Stimulated activated CD8-positive, alpha-beta memory T cell treated with anti-CD3 and anti-CD28 coated beads, Interleukin-15, amount 100 ng/mL, for 24 hours (primary cell): ENCODE measurements at places on chromosomes 11 and 22.

DNA sequence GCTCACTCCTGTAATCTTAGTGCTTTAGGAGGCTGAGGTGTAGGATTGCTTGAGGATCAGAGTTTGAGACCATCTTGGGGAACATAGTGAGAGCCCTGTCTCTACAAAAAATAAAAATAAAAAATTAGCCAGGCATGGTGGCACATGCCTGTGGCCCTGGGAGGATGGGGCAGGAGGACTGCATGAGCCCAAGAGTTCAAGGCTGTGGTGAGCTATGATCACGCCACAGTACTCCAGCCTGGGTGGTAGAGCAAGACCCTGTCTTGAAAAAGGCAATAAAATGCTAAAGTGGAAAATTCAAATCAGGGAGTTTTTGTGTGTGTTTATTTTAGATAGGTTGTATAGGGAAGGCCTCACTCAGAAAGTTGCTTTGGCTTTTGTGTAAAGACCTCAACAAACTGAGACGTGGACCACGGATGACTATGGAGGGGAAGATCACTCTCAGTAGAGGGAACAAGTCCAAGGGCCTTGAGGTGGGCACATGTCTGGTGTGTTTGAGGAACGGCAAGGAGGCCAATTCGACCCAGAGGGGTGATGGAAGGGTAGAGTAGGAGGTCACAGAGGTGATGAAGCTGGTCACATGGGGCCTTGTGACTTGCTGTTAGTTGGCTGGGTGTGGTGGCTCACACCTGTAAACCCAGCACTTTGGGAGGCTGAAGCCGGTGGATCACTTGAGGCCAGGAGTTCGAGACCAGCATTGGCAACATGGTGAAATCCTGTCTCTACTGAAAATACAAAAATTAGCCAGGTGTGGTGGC, 35.7 kb downstream of the WEE1 start:
- DNase-seq: no peak

GRCh38 chr22:22711532-22711913, 67.1 kb downstream of the GGTLC2 start:
- DNase-seq: no peak

- DNase-seq: peak; percentile 72
Observed at GRCh38 chr11:1882265-1883238, 9.1 kb downstream of the PRR33 start.

GRCh38 chr11:1197431-1197885, 25.4 kb upstream of the MUC5B start:
- no peak for DNase-seq

DNA sequence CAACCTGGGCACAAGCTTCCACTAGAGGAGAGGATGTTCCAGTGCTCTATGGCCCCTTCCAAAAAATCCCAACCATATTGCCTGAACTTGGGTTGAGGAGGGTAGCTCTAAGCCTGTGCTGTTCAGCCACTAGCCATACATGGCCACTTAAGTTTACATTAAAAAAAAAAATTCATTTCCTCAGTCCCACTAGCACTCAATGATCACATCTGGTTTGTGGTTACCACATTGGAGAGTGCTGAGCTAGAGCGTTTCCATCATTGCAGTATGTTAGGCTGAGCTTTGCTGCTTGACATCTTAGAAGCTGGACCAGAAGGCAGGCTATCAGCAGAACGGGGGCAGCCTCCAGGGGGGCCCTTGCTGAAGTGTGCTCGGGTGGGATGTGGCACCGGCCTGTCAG, 43.5 kb upstream of the CYP2D6 start:
- no peak for DNase-seq

- no peak for DNase-seq
Observed at GRCh38 chr22:48941903-48942575, 885.6 kb downstream of the BRD1 start.

GRCh38 chr11:5224538-5225479, 2.1 kb downstream of the HBB start:
- DNase-seq: no peak
